ENCODE measurements at places on chromosomes 16 and 17.
A peak's percentile ranks its signal among the peaks of the same experiment; 100 is the strongest.

GRCh38 chr17:8861495-8862181 lies 5.8 kb downstream of the PIK3R6 start:
- no peak for DNase-seq

DNA sequence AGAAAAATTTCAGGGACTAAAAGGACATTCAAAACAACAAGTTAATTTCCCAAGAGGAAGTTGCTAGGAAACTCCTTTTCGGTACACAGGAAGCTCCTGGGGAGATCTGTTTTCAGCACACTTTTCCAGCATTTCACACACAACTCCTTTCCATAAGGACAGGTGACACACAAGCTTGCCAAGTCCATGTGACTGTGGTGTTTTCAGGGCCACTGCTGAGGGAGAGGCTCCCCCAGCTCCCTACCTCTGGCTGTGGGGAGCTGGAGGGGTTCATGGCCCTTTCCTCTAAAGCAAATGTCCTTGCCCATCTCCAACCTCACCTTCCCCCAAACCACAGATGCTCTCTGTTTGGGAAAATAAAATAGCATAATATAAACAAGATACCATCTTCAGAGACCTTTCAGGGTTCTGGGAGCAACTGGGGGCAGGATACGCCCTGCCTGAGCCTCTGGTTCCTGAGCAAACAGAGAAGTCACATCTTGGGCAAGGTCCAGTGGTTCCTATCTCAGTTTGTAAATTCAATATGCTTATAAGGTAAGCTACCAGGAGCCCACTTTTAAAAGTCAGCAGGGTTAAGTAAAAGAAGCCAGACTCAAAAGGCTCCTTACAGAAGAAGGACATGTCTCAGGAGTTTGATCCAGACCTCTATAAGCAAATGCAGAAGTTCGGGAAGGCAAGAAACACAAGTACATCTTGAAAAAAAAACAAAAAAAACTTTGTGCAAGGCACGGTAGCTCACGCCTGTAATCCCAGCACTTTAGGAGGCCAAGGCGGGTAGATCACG lies 3.0 kb downstream of the PDZD9 start:
- peak; percentile 48 for DNase-seq

DNA sequence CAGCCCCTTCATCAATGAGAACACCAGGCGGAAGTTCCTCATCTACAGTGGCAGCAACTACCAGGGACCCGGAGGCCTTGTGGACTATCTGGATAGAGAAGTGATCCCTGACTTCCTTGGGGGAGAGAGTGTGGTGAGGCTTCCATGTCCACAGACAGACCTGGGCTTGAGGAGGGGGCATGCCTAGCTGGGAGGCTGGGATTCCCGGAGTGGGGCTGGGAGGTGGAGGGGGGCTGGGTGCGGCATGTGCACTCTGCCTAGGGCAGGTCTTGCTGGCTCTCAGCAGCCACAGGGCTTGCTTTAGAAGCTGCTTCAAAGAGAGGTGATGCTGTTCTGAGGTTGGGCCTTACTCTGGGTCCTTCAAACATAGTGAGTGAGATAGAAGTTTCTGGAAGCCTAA lies 27.8 kb downstream of the NAGPA start:
- no peak for DNase-seq

GRCh38 chr17:327296-327695 lies 25.3 kb downstream of the RPH3AL start:
- DNase-seq = no peak

DNA sequence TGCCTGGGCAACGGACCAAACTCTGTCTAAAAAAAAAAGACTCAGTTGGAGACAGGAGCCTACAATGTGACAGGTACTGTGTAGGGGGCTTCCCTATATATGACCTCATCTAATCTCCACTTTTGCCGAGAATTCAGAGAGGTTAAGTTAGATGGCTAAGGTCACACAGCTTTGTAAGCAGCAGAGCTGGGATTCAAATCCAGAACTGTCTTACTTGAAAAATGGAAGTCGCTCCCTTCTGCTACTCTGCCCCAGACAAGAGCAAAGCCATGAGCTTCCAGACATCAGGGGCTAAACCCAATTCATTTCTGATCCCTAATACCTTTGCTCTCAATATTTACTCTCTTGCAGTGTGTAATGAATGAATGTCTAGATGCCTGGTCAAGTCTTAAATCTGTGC lies 41.5 kb upstream of the ABCC12 start:
- DNase-seq = no peak

GRCh38 chr17:8744086-8744785 lies 400 bp downstream of the CCDC42 start:
- no peak for DNase-seq

DNA sequence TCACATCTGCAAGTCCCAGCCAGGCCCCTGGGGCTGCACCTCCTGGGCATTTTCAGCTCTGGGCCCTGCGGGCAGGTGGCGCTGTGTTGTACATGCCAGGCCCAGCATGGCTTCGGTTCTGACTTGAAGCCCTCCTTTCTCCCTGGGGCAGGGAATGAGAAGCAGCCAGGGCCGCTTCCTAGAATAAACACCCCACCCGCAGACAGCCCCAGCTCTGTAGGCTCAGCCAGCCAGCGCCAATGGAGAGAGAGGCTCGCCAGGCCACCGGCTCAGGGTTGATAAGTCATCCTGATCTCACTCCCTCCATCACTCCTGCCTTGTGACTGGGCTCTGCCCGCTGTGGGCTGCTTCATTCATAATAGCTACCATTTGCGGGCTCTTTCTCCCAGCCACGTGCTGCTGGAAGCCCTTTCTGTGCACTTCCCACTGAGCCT lies 6.0 kb upstream of the GLIS2 start:
- no peak for DNase-seq

DNA sequence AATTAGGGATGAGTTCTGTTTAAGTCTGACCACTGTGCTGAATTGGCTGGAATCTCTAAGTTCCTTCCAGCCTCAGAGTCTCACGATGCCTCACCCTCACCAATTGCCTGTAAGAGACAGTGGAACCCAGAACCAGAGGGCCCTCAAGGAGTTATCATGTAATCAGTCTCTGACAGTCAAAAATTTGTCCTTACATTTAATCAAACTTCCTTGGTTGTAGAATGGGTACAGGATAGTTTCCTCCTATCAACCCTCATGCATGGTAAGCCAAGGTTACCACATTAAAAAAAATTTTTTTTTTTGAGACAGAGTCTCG lies 83.2 kb downstream of the CDK5R1 start:
- DNase-seq = no peak

DNA sequence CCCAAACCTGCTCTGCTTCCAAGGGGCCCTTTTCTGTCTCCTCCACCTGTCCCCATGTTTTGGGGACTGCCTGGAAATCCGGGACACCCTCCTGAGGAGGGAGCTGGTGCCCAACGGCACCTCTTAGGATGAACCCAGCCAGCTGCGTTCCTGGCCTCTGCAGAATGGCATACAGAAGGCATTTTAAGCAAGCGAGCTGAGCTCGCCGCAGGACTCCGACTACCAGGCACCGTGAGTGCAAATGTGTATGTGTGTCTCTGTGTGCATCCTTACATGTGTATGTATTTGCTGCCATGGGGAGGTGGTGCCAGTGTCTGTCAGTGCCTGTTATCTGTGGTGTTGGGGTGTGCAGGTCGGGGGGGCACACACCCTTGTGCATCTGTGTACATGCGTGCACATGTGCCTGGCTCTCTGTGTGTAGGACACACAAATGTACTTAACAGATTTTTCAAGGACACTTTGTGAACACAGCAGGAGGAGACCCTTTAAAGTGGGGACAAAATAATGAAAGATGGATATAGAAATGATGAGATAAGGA lies 39.3 kb downstream of the ABAT start:
- no peak for DNase-seq

DNA sequence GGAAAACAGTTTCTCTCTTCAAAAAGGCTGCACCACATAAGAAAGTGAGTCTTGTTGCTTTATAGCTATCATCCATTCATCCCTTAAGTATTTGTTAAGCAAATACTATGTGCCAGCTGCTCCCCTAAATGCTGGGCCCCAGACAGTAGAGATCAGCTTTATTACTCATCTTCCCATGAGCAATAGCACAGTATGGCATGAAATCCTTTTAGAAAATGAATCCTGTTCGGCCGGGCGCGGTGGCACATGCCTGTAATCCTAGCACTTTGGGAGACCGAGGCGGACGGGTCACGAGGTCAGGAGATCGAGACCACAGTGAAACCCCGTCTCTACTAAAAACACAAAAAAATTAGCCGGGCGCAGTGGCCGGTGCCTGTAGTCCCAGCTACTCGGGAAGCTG lies 99.5 kb downstream of the MYO1D start:
- DNase-seq = no peak

DNA sequence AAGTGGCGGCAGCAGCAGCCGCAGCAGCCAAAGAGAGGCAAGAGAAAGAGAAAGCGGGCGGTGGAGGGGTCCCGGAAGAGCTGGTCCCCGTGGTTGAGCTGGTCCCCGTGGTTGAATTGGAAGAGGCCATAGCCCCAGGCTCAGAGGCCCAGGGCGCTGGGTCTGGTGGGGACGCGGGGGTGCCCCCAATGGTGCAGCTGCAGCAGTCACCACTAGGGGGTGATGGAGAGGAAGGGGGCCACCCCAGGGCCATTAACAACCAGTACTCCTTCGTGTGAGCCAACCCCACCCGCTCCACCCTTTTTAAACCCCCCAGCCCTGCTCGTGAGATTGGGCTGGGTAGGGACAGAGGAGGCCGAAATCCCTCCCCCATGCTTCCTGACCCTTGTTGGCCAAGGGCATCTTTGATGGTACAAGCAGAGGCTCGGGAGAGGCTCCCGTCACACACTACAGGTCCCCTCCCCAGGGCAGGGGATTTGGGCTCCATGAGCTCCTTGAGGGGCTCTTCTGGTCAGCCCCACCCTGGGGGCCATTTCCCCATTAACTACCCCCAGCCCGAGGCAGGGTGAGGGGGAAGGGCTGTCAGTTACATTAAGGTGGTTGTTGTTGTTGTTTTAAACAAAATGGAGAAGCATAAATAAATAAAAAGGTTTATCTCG lies 4.6 kb upstream of the ATP2A1 start:
- peak; percentile 21 for DNase-seq

- DNase-seq = no peak
Measured at GRCh38 chr16:939311-939710, 31.5 kb downstream of the LMF1 start.

GRCh38 chr17:56528696-56529095 lies 64.8 kb upstream of the NOG start:
- no peak for DNase-seq

DNA sequence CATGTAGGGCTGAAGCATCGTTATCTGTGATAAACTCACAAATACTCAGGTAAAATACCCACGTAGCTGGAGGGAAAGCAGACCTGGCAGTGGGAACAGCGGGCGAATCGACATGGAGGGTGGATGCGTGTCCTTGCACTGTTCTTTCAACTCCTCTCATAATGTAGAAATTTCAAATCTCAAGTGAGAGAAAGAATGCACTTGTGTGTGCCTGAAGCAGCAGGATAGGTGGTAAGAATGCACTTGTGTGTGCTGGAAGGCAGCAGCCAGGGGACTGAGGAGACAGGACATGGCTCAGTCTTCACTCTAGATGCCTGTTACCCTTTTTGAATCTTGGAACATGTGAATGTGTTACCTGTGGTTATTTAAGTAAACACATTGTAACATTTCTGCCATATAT lies 10.4 kb downstream of the IFT140 start:
- no peak for DNase-seq

DNA sequence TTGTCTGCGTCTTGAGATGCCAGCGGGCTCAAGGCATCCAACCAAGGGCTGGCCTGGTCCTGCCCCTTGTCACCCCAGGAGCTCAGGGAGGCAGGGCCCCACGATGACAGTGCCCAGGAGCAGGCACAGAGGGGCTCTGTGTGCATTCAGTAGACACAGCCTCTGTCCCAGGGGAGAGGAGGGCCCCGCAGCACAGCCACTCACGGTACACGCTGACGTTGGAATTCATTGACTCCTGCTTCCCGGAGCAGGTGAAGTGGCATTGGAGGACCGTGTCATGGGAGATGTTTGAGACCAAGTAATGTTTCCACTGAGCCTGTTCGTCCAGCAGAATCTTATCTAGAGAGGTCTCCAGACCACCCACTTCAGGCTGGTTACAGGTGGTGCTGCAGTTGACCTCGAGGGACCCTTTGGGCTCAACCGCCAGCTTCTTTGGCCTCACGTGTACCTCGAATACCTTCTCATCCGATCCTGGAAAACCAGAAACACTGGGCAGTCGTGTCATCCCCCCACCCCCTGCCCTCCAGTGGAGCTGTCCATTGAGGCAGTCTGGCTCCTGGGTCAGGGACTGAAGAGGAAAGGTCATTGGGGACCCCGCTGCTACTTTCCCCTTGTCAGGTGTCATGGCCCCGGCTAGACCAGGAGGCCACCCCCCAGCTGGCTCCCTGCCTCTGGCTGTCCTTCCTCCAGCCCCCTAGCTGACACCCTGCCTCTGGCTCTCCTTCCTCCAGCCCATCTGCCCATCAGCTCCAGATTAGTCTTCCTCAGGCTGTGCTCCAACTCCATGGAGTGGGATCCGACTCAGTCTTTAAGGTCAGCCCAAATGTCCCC lies 7.0 kb downstream of the PRR29 start:
- DNase-seq = no peak

GRCh38 chr17:14201988-14202380 lies 34.7 kb downstream of the CDRT15 start:
- DNase-seq = no peak

GRCh38 chr16:68377667-68378393 lies 67.0 kb downstream of the PRMT7 start:
- DNase-seq = peak; percentile 36

DNA sequence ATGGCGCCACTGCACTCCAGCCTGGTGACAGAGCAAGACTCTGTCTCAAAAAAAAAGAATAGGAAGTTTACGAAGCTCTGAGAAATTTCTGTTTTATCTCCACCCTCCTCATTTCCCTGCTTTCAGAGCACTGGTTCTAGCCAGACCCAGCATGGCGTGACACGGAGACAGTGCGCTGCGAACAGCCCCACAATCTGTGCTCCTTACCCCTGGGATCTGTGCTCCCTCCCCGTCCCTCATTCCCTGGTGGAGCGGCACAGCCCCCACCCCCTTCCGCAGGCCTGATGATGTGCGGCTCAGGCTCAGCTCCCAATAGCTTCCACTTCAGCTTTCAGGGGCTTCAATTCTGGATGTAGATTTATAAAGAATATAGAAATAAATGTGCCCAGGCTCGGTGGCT lies 56.1 kb upstream of the ENDOV start:
- DNase-seq = no peak

- no peak for DNase-seq
Measured at GRCh38 chr17:27349540-27350021, 55.7 kb downstream of the WSB1 start.

- peak; percentile 92 for DNase-seq
Measured at GRCh38 chr17:48055531-48056245, 7.5 kb downstream of the NFE2L1 start.

GRCh38 chr17:80790981-80791742 lies 200.5 kb upstream of the CHMP6 start:
- DNase-seq = no peak

DNA sequence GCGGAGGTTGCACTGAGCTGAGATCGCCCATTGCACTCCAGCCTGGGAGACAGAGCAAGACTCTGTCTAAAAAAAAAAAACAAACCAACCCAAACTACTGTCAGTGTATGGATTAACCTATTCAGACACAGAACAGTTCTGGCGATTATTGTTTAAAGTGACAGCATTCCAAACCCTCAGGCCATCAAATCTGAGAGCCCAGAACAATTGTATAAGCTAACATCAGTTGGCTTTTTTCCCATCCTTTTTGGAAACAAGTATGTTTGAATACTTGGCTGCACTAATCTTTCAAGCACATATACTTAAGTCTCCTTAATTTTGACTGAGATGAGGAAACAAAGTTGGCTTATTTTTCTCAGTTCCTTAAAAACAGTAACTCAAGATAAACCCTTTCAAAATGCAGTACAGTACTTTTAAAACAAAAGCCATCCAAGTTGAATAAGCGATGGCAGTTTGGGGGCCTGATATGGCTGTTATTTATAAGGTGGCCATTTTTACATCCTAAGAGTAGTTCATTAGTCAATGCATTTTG lies 1.4 kb downstream of the ZSWIM7 start:
- DNase-seq = peak; percentile 39

- DNase-seq = no peak
Measured at GRCh38 chr16:54897930-54898329, 32.7 kb upstream of the IRX5 start.

Measured in cardiac fibroblast (primary cell).